ENCODE measurements at places on chromosomes 11 and 22.

- DNase-seq = no peak
Observed at GRCh38 chr11:67674442-67674871, at the start of gene ALDH3B2. ALDH3B2 (minus strand) TSS chr11:67674623; CDS start chr11:67666935, 7,688 bp downstream.

- DNase-seq = no peak
Observed at GRCh38 chr11:75925785-75926164, 110.8 kb downstream of the UVRAG start.

- DNase-seq = no peak
Observed at GRCh38 chr11:62962391-62962790, 22.4 kb downstream of the SLC22A6 start.

DNA sequence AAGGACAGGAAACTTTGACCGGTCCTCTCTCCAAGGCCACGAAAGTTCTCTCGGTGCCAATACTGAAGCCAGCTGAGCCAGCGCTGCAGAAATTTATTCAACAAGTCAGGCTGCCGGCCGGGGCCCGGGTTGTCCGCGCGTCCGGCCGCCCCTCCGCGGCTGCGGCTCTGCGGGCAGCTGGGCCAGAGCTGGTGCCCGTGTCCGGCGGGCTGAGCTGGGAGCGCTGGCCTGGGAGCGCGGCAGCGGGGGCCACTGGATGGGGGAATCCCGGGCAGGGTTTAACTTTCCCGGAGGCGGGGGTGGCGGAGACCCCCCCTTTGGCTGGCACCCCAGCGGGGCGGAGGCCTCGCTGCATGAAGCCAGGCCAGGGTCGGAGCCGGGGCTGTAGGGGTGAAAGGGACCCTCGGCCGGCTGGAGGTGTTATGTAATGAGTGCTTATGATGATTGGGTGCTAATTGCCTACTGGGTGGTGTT, 12.3 kb upstream of the CACNA1I start:
- no peak for DNase-seq

DNA sequence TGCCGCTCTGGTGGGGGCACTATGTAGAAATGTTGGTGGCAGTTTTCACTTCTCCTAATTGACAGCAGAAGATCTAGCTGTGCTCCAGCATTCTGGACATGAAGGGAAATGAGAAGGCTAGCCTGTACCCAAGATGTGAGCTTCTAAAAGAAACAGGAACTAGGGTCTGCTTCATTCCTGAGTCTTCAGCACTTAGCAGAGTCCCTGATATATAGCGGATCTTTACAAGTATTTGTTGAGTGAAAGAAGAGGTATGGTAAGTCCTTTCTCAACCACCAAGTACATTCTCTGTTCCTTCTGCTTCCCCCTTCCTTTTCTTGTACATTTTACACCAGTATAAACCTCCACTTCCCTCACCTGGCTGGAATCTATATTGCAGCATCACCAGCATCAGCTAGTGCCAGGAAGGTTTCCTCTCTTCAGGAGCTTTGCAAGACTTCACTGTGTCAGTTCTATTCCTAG, 408.3 kb upstream of the CADM1 start:
- DNase-seq = no peak

GRCh38 chr22:45329530-45329936, 19.8 kb downstream of the FAM118A start:
- no peak for DNase-seq

DNA sequence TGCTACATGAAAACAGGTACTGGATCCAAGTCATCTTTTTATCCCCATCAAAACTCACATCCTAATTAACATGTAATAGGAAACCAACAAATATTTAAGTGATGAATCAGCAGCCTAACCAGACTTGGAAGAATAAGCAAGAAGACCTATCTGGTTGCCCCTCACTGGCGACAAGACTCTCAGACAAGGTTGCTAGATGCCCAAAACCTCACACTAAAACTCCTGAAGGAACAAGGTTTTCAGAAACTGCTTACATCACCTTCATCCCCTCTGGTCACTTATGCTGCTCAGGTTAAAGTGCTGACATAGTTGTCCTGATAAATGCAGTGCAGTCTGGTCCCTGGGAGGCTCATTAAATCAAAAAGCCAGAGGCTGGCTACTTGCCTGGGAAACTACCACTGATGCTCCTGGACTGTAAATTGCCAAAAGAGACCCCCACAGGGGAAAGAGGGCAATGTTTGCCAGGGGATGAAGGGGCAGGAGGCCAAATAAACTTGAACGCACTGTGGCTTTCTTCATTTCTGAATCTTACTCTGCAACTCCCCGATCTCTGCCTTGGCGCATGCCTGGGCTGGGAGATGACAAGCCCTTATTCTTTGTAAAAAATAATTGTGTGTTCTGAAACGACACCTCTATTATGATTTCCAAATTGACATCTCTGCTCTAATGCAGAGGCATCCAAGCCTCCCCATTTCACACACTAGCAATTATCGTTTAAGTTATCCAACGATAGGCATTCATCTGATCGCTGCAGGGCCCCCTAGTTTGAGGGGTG, 72.7 kb downstream of the AMBRA1 start:
- DNase-seq = no peak

DNA sequence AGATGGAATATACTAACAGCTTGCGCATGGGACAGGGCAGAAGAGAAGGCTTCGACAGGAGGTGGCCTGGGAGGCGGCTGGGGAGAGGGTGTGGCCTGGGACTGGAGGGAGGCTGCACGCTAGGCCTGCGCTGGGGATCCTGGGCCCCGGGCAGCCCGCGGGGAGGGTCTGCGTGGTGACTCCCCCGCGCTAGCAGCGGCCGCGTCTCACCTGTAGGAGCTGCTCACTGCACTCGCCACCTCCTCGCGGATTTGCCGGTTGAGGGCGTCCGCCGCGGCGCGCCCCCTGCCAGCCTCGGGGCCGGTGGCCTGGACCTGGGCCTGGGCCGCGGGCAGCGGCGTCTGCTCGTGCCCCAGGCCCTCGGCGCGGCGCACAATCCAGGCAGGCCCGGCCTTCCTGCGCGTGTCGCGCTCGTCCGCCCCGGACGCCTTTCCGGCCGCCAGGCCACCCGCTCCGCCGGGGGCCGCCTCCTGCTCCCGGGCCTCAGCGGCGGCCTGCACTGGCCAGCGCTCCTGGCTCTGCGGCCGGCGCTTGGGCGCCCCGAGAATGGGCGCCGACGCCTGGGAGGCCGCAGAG, 1.5 kb downstream of the MAP6 start:
- DNase-seq = no peak

DNA sequence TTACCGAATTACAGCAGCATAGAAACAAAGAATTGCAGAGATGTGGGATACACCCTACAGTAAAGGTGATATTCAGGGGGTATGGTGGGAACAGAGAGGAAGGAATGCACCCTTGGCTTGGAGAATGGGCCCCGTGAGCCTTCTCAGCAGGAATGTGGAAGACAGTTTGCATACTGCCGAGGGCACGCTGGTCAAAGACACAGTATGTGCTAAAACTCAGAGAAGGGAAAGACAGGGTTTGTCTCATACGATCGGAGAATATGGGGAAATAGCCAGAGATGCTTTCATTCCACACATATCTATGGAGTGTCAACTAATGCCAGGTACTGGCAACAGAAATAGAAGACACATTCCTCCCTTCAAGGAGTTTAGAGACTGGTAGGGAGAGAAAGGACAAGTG, 36.9 kb downstream of the UBASH3B start:
- no peak for DNase-seq
